NCI-H1417 (cell line): ENCODE measurements at places on chromosomes 6 and 20.

- DNase-seq, result no peak
These were observed 184.9 kb upstream of the CST7 start for GRCh38 chr20:24764027-24764793.

DNA sequence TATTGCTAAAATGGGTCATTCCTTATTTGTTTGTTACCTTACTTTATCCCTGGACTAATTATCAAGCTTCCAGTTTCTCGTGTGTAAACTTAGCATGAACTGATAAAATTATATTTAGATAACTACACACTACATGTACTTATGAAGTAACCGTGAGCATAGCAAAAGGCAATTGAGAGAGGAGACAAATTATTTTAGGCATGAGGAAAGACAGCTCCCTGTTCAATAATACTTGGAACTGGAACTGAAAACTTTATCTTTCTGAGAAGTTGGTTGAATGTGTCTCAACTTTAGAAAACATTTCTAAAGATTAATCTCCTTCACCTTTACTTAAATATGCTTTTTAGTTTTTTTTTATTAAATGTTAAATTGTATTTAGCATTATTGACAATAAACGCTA is 11.4 kb downstream of the CRISP3 start:
- no peak for DNase-seq

DNA sequence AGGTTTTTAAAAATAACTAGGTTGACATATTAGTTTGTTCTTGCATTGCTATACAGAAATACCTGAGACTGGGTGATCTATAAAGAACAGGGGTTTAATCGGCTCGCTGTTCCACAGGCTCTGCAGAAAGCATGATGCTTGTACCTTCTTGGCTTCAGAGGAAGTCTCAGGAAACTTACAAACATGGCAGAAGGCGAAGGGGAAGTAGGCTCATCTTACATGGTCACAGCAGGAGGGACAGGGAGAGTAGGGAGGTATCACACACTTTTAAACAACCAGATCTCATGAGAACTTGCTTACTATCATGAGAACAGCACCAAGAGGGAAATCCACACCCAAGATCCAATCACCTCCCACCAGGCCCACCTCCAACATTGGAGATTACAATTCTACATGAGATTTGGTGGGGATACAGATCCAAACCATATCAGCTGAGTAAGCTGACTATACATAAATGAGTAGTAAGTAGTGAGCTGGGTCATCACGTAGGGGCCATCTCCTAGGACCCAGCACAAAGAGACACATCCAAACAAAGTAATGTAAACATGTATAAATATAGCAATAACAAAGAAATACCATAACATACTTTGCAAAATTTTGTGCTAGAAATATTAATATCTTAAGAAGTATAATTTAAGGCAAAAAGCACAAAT is 31.4 kb upstream of the SIRPG start:
- no peak for DNase-seq

GRCh38 chr20:14597206-14597715 is 259.8 kb upstream of the FLRT3 start:
- no peak for DNase-seq

DNA sequence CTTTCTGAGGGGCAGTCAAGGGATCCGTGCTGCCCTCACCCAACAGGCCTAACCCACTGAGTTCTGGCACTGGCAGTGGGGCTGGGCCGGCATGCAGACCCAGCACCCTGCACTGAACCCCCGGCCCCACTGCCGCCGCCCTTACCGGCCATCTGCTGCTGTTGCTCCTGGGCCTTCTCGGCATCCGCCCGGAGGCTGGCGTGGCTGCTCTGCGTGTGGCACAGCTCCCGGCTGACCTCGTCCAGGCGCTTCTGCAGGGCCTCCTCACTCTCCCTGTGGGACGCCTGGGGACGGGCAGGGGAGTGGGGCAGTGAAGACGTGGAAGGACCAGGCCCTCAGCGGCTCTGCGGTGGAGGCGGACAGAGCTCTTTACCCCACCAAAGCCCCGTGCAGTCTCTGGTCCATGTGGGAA is 52.4 kb downstream of the RRBP1 start:
- no peak for DNase-seq

GRCh38 chr20:44113618-44114376 is 73.2 kb downstream of the JPH2 start:
- DNase-seq, result no peak

- no peak for DNase-seq
These were observed 7.0 kb upstream of the ID4 start for GRCh38 chr6:19830171-19830570.

- no peak for DNase-seq
These were observed 42.6 kb upstream of the APCDD1L start for GRCh38 chr20:58557733-58558342.

GRCh38 chr6:31355583-31355948 is 1.4 kb downstream of the HLA-B start:
- DNase-seq, result no peak

- DNase-seq, result no peak
These were observed 74.2 kb downstream of the WASF1 start for GRCh38 chr6:110105296-110105695.

DNA sequence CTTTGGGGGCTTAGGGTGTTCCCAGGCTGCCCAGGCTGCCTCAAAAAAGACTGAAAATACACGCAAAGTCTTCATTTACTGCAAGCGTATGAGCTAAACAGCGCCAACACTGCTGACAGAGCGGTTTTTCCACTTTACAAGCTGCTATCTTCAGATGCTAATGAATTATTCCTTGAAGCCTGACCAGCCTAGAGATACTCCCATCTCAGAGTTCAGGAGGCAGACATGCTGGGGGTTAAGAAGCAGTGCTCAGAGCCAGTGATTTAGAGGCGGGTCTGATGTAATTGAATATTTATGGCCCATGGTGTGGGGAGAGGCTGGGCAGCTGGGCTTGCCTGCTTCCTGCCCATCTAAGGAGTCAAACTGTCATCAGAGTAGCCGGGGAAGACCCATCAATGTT is 241.4 kb downstream of the SLC24A3 start:
- no peak for DNase-seq

DNA sequence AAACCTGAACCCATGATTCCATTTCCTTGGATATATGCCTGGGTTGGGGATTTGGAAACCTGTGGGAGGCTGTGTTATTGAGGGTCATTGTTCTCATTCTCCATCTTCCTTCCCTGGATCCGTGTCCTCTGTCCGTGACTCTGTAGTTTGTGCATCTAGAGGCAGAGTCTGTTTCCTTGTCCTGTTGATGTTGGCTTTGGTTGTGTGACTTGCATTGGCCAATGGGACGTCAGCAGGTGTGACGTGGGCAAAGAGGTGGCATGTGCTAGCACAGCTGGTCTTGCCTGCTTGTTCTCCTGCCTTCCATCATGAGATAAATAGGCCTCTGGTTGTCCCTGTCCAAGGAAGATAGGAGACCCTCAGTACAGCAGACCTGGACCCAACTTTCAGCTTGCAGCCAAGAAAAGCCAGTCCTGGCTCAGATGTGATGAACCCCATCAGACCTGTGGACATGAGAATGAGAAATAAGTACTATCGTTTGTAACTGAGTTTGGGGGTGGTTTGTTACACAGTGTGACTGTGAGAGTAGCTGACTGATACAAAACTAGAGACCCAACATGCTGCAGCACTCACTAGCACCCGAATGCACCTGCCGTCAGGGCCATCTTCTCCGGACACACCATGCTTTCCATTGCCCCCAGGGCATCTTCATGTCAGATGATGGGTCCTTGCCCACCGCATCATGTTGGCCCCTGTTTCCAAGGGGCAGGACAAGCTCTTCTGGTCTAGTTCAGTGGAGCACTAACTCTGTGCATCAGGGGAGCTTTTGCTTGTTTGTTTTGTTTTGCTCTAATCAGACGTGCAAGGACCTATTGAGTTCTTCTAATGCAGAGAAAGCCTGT is 195.3 kb upstream of the SULF2 start:
- no peak for DNase-seq

DNA sequence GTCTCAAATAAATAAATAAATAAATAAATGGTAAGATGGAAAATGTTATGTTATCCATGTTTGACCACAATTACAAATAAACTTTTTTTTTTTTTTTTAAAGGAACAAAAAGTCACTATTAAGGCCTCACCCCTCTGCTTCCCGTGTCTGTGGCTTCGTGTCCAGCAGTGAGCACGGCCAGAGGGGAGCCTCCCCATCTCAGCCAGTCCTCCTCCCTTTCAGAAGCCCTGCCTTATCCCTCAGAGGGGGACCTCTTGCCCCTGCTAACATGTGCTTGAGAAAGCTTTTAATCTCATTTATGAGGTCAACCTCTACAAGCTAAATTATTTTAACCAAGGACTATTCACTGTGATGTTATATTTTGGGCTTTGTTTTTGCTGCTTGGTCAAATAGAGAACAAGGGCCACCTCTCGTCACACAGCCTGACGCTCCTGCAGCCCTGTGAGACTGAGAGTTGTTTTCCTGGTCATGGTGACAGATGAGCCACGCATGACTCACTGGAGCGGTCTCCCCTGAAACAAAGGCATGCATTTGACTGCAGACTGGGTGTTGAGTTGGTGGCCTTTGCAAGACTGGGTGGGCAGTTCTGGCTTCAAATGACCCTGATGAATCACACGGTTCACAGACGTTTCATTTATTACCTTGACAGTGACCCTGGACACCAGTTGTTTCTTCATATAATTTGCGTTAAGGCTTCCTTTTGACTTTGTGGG is 131.8 kb downstream of the TIAM2 start:
- no peak for DNase-seq

GRCh38 chr20:38275815-38276550 is 15.4 kb upstream of the KIAA1755 start:
- DNase-seq, result no peak

GRCh38 chr20:22577515-22578220 is 6.7 kb downstream of the FOXA2 start:
- no peak for DNase-seq
